ENCODE measurements at places on chromosomes 6 and 20. TPM values are rescaled to one million over a fixed set of nuclear protein-coding genes. Genes with fewer than 3 reads are reported as not detected.

The CCN5 gene
- total RNA-seq, result not detected

DNA sequence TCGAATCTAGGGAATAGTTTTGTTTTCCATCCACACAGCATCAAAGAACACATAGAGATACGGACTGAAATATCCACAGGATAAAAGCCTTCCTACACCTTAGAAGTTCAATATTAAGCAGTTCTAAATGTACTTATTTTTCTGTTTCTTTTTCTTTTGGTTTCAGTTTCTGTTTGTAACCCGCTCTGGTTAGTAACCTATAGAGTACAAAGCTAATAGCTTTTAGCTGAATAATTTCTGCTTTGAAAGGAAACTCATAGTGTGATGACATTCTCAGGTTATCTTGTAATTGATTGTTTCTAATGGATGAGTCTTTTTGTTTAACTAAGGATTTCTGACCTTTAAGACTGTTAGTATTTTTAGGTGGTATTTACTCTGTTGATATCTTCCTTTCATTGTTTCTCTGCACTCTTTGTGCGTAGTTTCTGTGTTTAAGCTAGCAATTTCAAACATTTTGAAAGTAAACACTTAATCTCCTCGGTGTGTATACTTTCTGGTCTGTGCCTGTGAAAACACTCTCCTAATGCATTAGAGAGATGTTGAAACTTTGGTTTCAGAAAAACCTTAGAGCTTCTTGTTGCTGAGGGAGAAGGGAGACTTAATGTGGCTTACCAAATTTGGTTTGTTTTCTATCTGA lies 385.5 kb downstream of the HDGFL1 start:
- no peak for DNase-seq

GRCh38 chr6:148179786-148180185 lies 162.9 kb upstream of the SASH1 start:
- DNase-seq, result peak; percentile 31

The WFDC5 gene
- not detected for total RNA-seq

DNA sequence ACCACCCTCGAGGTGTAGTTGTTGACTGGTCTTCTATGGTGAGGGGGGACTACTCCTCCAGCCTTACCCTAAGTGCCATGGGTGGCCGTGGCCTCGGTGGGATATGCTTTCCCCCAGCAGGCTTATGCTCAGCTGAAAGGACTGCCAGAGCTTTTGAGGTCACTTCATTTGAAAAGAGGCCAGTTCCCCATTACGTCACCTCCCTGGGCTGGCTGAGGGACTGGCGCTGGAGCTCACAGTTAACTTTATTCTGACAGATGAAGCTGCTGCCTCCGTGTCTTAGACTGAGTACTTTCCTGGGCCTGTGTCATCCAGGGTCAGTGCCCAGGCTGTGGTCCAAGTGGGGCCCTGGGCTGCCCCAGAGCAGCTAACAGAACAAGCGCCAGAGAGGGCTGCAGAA lies 42.8 kb upstream of the PCMTD2 start:
- no peak for DNase-seq

DNA sequence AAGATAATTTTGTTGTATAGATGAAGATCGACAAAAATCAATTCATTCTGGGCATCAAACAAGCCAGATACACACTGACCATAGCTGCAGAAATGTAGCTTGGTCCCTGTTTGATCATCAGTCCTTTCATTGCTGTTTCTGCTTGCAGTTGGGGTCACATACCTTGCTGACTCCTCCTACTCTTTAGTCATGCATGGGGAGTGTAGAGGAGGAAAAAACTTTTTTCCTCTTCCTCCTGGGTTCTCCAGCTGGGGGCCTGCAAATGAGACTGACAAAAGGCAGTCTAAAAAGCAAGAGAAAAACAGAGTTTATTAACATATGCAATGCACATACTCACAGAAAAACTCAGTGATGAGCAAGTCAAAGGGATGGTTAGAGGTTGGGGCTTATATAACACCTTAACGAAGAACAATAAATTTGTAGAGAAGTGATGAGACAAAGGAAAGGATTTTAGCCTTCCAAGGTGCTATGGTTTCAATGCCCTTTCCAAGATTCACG lies 105.8 kb downstream of the QRSL1 start:
- no peak for DNase-seq

The LY6G6F gene
- not detected for total RNA-seq

GRCh38 chr20:43584448-43585136 lies 6.1 kb upstream of the IFT52 start:
- DNase-seq, result no peak

DNA sequence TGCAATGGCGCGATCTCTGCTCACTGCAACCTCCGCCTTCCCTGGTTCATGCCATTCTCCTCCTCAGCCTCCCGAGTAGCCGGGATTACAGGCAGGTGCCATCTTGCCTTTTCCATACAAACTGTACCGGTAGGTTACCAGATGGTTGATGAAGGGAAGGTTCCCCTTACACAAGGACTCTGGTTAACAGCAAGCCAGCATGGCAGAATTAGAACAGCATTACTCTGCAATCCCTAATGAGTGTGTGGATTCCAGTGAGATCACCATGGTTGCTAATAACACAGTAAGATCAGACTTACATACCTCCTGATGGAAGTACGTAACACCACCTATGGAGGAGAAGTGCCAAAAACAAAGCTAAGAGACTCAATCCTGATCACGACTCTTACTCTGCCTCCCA lies 51.7 kb downstream of the TTI1 start:
- no peak for DNase-seq

- no peak for DNase-seq
Observed at GRCh38 chr6:133959667-133960368, 6.8 kb downstream of the TBPL1 start.

DNA sequence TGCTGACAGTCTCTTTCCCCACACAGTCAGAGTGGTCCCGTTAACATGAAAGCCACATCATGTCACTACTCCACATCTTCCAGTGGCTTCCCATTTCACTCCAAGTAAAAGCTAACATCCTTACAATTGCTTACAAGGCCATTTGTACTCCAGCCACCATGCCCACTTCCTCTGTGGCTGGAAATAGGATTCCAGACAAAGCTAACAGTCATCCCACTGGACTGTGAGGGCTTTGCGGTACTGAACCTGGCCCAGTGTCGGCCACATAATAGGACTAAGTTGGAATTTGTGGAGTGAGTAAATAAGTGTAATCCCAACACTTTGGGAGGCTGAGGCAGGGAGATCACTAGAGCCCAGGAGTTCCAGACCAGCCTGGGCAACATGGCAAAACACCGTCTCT lies 10.9 kb downstream of the CCM2L start:
- DNase-seq, result no peak

GRCh38 chr6:8108759-8109539 lies 6.6 kb upstream of the EEF1E1 start:
- no peak for DNase-seq

GRCh38 chr6:146240322-146240721 lies 211.5 kb downstream of the GRM1 start:
- no peak for DNase-seq

GRCh38 chr6:9507136-9507895 lies 907.6 kb downstream of the TFAP2A start:
- no peak for DNase-seq

- no peak for DNase-seq
Observed at GRCh38 chr6:163327165-163327880, 87.2 kb upstream of the QKI start.

DNA sequence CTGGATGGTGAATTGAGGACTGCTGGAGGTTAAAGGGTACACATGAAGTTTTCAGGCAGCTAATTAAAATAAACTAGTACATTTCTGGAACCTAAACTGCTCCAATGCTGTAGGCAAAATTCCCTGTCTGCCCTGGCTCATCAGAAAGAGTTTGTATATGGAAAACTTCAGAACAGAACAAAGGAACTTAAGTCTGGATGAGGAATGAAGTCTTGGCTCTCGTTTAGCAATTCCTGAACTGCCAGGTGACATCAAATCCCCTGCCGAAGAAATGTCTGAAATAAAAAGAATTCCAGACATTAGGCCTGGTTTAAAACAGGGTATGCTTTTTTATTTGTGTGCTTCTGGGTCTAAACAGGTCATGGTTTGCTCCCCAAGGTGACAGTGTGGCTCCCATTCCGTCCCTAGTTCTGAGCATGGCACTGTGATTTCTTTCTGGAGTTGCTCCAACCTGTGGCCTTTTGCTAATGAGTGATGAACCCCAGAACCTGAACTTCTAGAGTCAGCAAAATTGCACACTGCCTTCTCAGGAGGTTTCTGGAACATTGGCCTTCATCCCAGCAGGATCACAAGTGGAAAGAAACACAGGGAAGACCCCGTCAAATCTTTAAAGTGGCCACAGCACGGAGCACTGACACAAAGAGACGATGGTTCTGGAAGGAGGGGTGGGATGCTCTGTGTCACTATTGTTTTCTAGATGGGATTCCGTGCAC lies 129.4 kb upstream of the NAA20 start:
- DNase-seq, result no peak

- no peak for DNase-seq
Observed at GRCh38 chr6:38750968-38751615, 36.0 kb downstream of the DNAH8 start.

DNA sequence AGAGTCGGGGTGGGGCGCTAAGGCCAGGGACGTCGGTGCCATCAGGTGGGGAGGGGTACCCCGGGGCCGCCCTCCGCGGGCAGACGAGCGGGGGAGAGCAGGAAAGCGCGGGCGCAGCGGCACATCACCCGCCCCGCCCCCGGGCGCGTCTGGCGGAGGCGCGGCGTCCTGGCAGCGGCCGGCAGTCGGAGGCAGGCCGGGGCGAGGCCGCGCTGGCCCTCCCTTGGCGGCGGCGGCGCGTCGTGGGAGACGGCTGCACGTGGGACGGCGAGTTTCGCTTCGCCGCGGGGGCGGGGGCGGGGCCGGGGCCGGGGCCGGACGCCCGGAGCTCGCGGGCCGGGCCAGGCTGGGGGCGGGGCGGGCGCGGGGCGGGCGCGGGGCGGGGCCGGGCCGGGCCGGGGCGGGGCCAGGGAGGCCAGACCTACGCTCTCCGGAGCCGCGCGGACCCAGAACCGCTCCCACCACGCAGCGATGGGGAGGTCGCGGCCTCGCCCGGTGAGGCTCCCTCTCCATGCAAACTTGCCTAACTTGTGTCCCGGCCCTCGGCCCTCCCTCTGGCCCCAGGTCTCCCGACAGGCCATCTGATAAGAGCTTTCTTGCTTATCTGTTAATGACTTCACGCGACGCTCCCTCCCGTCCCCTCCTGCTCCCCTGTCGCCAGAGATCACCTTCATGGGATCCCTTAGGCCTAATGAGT lies 12.5 kb downstream of the ITPR3 start:
- DNase-seq, result no peak

DNA sequence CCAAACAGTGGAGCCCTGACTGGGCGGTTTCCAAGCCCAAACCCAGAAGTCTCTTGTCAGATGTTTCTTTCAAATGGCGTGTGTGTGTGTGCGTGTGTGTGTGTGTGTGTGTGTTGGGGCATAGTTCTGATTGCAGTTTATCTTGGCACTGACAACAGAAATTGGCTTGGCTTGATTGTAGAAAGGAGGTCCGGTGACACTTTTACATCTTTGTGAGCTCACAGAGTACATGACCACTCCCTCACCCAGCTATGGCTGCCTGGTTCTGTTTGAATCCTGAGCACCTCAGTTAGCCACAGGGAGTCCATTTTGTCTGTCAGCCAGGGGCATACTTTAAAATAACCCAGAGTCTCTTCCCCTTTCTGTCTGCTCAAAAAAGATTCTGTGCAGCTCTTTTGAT lies 276.3 kb downstream of the CD83 start:
- no peak for DNase-seq

- DNase-seq, result peak; percentile 73
Observed at GRCh38 chr20:50982363-50982762, 23.7 kb downstream of the MOCS3 start.

The SLC35D3 gene
- not detected for total RNA-seq

GRCh38 chr6:44485601-44486401 lies 98.3 kb downstream of the CDC5L start:
- no peak for DNase-seq

- DNase-seq, result no peak
Observed at GRCh38 chr20:44425923-44426322, 49.8 kb upstream of the TTPAL start.

GRCh38 chr20:60804240-60804917 lies 447.7 kb upstream of the CDH4 start:
- DNase-seq, result no peak

DNA sequence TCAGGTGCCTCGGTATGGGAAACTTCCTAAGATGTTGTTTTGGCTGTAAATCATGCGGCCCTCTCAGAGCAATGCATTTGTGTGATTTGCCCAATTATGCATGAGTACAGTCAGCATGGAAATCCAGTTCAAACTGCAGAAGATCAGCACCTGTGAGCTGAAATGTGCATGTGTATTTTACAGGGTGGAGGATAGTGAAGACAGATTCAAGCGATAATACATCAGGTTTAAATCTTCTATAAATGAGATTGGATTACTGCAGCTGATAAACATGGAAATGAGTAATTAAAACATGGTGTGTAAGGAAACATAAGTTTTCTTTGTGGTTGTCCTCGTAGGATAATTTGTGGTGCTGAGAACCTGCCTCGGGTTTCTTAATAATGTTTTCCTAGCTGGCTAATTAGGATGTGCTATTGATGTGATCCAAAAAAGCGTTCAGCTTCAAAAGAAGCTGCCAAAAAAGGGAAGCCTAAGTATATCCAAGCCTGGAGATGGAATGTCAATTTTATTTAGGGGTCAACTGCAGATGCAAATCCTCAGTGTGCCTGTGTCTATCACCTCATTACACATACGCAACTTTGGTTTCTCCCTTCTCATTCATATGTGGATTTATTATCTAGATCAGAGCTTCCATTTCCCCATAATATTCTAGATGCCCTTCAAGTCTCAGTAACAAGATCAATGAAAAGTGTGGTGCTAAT lies 117.1 kb upstream of the CCDC28A start:
- DNase-seq, result no peak
